GM23338 (cell line): ENCODE measurements at places on chromosomes 2 and 18.
A peak's percentile ranks its signal among the peaks of the same experiment; 100 is the strongest.

- no peak for DNase-seq
Observed at GRCh38 chr2:171547720-171548119, 25.4 kb downstream of the CYBRD1 start.

- DNase-seq = no peak
Observed at GRCh38 chr2:219675221-219675620, 47.8 kb downstream of the SLC4A3 start.

DNA sequence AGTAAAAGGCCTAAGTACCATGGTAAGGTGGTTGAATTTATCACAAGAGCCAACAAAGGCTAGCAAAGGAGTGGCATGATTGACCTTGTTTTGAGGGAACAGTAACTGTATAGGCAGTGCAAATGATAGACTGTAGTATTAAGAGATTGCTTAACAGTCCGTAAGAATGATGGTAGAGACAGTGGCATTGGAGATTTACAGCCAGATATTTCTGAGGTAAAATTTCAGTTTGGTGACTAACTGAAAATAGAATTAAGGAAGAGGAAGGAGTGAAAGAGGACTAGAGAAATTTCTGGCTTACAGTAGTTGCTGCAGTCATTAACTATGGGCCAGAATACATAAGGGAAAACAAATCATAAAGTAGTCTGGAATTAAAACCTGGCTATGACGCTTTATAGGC, 4.4 kb upstream of the BAZ2B start:
- DNase-seq = no peak

GRCh38 chr18:24930478-24930877, 421.5 kb downstream of the ZNF521 start:
- DNase-seq = peak; percentile 42

DNA sequence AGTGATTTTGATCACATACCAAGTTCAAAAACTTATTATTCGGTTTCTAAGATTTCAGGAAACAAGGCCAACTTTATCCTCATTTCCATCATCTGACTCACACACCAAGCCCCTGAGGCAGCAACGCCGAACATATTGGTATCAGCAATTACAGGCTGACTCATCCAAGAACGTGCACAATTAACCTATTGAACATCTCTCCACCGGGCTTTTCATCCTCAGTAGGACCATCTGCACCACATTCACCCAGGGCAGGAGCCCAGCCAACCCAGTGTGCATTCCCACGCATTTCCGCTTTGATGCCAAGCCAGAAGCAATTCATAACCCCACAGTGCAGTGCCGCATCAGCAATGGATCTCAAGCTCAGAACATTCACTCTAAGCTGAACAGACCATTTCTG, 52.9 kb downstream of the SCG2 start:
- no peak for DNase-seq

DNA sequence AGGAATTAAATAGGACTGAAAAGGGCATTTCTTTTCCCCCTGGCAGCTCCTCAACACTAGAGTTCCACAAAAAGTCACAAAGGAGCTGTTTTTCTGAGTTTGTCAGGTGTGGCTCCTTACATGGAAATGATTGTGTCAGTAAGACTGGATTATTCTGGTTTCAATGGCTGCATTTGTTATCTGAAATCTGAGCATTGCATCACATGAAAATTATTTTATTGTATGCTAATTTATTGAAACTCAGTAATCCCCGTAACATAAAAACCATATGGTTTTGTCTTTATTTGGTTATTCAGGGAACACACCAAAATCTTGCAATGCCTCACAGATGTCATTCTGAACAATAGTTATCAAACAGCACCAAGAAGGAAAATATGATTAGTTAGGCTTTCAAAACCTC, 439.7 kb upstream of the TNP1 start:
- no peak for DNase-seq

GRCh38 chr2:236117401-236117800, 50.8 kb downstream of the GBX2 start:
- no peak for DNase-seq

- no peak for DNase-seq
Observed at GRCh38 chr2:14348247-14348646, 284.3 kb upstream of the LRATD1 start.

DNA sequence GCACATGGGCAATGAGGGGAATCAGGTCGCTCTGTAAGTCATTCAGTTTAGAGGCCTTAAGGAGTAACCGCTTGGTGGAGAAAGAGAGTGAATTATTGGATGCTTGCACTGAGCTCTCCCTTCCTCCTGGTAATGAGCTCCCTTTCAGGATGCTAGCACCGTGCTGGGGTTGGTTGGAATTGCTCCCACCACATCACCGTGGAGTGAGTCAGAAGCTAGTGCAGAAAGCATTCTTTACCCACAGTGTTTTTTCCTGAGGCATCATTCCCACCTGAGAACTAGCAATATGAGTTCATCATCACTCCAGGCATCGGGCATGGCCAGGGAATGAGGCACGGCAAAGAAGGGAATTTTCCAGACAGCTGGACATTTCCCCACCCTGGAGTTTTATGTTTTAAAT, 57.6 kb downstream of the ITGB6 start:
- no peak for DNase-seq

DNA sequence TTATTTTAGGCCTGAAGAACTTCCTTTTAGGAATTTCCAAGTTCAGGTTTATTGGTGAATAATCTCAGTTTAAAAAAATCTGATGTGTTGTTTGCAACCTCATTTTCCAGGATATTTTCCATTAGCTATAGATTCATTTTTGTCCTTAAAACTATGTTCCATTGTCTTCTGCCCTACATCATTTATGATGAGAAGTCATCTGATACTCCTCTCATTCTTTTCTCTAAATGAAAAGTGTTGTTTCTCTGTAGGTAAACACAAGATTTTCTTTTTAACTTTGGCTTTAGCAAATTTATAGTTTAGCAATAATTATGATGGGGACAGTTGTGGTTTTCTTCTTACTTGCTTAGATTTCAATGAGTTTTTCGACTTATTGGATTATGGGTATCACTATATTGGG, 427.3 kb downstream of the DCDC2C start:
- DNase-seq = no peak

GRCh38 chr2:210598219-210598618, 41.8 kb downstream of the CPS1 start:
- no peak for DNase-seq

DNA sequence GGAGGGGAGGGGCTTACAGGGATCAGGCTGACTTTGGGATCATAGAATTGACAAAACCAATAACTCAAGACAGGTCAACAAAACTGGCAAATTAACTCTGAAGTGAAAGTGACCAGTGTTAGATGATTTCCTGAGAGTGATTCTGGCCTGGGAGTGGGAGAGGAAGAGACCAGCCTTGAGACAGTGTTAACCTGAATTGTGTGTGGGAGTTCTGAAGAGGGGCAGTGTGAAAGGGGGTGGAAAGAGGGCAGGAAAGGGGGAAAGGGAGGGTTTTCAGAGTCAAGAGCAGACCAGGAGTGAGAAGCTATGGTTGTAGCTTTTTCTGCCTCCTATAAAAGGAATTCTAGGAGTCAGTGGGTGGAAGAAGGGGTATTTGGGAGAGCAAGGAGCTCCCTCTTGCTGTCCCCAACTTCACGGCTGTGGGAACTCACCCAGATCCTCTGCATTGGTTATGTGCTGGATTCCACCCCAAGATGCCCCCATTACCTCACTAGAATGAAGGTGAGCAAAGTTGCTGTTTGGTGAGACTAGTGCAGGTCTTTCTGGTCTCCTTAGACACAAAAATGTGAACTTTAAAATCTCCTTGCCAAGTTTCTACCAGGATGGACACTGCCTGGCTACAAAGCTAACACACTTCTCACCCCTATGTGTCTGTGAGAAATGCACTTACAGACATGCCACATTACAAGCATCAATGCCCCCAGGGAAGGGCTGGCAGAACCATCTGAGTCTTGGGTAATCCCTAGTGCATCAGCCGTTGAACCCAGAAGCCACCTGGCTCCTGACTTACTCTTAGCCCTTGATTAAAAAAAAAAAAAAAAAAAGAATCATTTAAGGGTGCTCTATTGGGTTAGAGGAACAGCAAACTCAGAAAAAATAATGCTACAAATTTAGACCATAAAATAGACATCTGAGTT, 61.6 kb downstream of the BMP10 start:
- no peak for DNase-seq

DNA sequence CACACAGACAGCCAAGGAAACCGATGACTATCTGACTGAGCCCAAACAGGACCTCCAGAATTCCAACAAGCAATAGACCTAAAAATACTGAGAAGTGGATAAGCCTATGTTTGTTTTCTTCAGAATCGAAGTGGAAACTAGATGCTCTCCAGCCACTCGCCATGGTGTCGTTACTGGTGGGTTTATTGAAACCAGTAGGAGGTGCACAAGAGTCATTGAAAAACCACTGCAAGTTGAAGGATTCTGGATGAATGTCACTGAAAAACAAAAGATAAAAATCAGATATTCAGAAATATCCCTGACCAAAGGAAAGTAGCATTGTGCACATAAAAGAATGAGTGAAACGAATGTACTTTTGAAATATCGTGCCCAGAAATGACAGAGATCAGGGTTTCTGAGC, 15.3 kb downstream of the TM4SF20 start:
- DNase-seq = peak; percentile 32

GRCh38 chr2:58939388-58939787, 698.3 kb upstream of the FANCL start:
- DNase-seq = no peak

GRCh38 chr2:122244598-122245229, 489.3 kb downstream of the TSN start:
- DNase-seq = no peak

- no peak for DNase-seq
Observed at GRCh38 chr2:219207884-219208740, 1.5 kb downstream of the ZFAND2B start.

- peak; percentile 56 for DNase-seq
Observed at GRCh38 chr2:200578778-200579177, 7.0 kb upstream of the AOX1 start.

DNA sequence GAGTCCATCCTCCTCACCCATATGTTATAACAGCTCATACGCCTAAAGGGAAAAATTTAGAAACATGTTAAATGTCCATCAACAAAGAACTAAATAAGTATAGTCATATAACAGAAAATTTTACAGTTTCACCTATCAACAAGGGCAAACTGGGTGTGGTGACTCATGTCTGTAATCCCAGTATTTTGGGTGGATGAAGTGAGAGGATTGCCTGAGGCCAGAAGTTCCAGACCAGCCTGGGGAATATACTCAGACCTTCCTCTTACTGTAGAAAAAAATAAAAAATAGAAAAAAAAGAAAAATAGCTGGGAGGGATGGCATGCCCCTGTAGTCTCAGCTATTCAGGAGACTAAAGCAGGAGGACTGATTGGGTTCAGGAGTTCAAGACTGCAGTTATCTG, 48.3 kb upstream of the GULP1 start:
- no peak for DNase-seq

GRCh38 chr18:66708646-66709045, 104.8 kb upstream of the CDH19 start:
- no peak for DNase-seq

DNA sequence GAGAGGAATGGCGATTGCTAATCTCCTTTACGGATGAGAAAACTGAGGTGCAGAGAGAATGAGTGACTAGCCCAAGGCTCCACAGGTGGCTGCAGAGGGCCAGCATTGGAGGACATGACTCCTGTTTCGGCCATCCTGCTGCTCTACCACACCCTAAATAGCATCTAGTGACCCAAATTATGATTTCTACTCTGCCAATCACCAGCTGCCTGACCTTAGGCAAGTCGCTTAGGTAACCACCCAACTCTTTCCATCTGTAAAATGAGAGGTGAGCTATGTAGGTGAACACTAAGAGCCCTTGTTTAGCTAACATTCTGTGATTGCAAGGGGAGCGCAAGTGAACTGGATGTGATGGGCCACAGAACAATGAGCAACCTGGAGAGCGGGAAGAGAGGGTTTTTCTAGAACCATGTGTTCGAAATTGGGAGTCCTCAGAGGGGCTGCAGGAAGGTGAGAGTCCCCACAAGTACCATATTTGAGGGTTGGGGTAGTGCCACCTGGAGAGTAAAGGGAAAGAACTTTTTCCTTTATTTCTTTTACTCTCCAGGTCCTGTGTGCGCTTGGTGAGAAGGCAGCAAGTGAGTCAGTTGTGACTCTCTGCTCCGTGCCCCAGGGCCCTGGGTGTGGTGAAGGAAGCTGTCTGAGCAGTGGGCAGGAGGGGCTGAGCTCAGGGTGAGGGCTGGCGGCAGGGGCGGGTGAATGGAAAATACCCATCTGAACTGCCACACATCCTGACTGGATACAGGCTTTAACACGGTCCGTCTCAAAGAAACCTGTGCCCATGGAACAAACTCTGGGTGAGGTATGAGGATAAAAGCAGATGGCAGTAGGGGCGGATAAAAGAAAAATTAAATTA, 2.4 kb downstream of the CYP27C1 start:
- peak; percentile 40 for DNase-seq

- DNase-seq = no peak
Observed at GRCh38 chr18:5132987-5133386, 64.1 kb downstream of the AKAIN1 start.

- no peak for DNase-seq
Observed at GRCh38 chr2:226911932-226912331, 76.1 kb downstream of the RHBDD1 start.

- no peak for DNase-seq
Observed at GRCh38 chr2:216603010-216603883, 30.0 kb upstream of the IGFBP2 start.

- DNase-seq = no peak
Observed at GRCh38 chr2:190853531-190854383, 26.9 kb upstream of the GLS start.

- no peak for DNase-seq
Observed at GRCh38 chr2:172833898-172834297, 98.3 kb downstream of the RAPGEF4 start.

- DNase-seq = no peak
Observed at GRCh38 chr18:3528231-3528630, 78.3 kb downstream of the TGIF1 start.

DNA sequence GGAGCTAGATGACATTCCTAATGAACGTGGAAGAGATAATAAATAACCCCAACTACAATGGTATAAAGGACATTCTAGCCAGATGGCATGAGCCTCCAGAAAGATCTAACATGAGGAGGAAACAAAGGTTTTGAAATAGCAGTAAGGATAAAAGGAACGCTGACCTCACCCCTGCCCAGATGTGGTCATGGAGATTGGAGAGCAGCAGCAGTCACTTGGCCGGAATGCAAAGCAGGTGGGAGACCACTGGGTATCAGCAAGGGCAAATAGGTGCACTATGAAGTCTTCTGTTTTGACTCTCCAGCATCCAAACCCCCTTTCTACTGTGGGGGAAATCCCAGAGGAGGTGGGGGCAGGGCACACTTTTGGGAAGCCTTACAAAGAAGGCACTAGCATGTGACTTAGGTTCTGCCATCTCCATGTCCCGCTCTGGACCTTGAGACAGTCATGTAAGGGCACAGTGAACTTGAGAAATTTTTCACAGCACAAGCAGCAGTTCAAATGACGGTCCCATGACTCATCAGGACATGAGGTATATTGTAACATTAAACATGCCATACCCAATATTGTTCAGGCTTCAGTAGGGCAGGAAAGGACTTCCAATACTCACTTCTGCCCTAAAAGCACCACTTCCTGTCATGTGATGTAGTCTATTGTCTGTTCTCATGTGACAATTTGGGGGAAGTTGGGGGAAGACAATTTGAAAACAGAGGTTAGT, 55.2 kb downstream of the METTL4 start:
- no peak for DNase-seq

- DNase-seq = no peak
Observed at GRCh38 chr2:170201275-170201674, 23.3 kb downstream of the MYO3B start.
